ENCODE measurements at places on chromosomes 6 and 20. TPM values are rescaled to one million over a fixed set of nuclear protein-coding genes. Genes with fewer than 3 reads are reported as not detected.

CDSN gene
- total RNA-seq = not detected

NKX2-2 gene
- not detected for total RNA-seq

PAX1 gene
- total RNA-seq = not detected

MAS1 gene
- total RNA-seq = not detected

GNRH2 gene
- not detected for total RNA-seq

WFDC10B gene
- total RNA-seq = not detected

Data from subcutaneous adipose tissue (tissue), 4 donors.